Cardiac septum (tissue), 1 donor: ENCODE measurements at places on chromosomes 7 and 10. TPM values are rescaled to one million over a fixed set of nuclear protein-coding genes. Genes with fewer than 3 reads are reported as not detected.

- DNase-seq = no peak
These were observed 88.2 kb downstream of the GSDME start for GRCh38 chr7:24668927-24669635.

GRCh38 chr10:31698181-31698830 lies 230.3 kb downstream of the ARHGAP12 start:
- no peak for DNase-seq

GJD4 gene
- not detected for total RNA-seq

DNA sequence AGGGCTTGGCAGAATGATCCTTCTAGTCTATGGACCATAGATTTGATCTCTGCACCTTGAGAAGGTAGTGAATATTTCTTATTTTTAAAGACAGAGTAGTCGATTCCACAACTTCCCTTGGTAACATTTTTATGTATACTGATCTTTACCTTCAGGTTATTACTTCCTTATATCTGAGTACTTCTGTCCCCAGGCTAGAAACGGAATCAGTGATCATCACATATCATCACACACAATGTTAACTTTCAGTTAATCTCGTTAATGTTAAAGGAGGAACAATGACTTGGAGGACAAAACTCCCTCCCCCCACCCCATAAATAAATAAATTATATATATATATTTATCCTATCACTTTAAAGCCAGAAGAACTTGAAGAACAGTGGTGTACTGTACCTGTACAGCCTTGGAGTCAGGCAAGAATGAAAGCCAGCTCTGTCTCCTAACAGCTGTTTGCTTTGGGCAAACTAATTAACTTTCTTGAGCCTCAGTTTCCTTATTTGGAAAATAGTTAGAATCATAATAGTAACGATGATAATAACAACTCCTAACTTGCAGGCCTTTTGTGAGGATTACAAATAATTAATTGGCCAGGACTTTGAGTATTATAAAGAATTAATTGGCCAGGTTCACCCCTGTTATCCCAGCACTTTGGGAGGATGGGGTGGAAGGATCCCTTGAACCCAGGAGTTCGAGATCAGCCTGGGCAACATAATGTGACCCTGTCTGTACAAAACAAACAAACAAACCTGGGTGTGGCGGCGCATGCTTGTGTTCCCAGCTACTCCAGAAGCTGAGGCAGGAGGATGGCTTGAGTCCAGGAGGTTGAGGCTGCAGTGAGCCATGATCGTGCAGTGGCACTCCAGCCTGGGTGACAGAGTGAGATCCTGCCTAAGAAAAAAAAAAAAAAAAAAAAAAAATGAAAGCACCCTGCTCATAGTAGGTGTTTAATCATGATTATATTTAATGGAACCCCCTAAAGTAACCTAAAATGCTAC lies 63.5 kb downstream of the SAMD9 start:
- no peak for DNase-seq

- no peak for DNase-seq
These were observed 12.5 kb upstream of the LIPK start for GRCh38 chr10:88693392-88694020.

ALKBH4 gene
- 6.5 TPM for total RNA-seq

DGKB gene
- total RNA-seq = 0.75 TPM

TLX1 gene
- total RNA-seq = not detected

- no peak for DNase-seq
These were observed 19.1 kb downstream of the CNOT4 start for GRCh38 chr7:135490783-135491182.

DNA sequence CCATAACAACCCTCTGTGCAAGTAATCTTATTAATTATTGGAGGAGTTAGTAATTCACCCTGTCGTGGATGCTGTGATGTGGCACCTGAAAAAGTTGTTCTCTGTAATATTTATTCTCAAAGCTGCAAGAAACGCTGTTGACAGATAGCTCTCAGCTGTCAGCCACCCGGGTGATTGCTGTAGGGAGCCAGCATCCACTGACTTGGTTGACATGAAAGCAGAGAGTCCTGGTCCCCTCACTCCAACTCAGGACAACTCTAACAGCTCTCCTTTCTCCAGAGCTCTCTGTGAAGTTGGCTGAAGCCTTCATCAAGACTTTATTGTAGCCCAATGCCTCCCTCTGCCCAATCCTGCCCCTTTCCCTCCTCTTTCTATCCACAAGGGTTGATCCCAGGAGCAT lies 98.0 kb downstream of the FAM107B start:
- DNase-seq = no peak

- DNase-seq = no peak
These were observed 283.3 kb upstream of the SEMA3A start for GRCh38 chr7:84477786-84478478.

GRCh38 chr10:14665304-14665703 lies 109.4 kb downstream of the FAM107B start:
- no peak for DNase-seq

DNA sequence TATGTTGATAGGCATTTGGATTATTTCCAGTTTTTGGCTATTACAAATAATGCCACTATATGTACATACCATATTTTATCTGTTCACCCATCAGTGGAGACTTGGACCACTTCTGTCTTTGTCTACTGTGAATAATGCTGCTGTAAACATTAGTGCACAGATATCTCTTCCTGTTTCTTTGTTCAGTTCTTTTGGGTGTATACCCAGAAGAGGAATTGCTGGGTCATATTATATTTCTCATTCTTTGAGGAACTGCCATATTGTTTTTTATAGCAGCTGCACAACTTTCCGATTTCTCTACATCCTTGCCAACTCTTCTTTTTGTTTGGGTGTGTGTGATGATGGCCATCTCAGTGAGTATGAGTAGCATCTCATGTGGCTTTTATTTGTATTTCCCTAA lies 218.0 kb downstream of the LRMDA start:
- DNase-seq = no peak

DNA sequence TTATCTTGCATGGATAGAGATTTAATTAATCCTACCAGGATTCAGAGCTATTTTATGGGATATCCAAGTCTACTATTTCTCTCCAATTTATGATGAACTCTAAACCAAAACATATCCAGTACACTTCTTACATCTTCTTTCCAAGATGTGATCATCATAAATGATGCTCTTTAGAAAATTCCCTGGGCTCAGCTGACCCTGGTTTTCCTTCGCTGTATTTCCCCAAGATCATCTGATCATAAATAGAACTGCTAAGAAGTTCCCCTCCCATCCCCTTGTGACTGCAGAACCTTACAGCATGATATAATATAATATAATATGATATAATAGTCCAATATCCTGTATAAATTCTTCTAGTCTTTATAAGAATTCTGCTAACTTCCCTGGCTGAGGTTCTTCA lies 114.6 kb upstream of the LYZL2 start:
- no peak for DNase-seq

EPO gene
- not detected for total RNA-seq

GRCh38 chr7:151008511-151009323 lies 15.6 kb downstream of the ATG9B start:
- no peak for DNase-seq

DNA sequence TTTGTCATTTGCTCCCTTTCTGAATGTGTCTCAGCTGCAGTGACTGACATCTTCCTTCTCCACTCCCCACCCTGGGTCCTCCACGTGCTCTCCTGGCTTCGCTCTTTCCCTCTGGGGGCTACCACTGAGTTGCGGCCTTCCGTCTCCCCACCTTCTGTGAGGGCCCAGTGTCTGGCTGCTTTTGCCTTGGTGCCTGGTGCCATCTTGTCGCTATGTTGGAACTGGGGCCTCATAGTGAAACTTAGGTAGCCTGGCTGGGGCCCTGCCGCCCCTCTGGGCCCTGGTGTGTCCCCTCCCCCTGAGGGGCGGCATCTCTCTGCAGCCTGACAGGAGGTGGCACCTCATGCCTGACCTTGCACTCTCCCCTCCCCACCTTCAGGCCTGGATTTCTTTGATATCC lies 144.1 kb downstream of the ANLN start:
- DNase-seq = no peak
